ENCODE measurements at places on chromosomes 7 and 10.

- DNase-seq = no peak
These were observed 4.5 kb upstream of the CCDC6 start for GRCh38 chr10:59910867-59911266.

GRCh38 chr10:126290232-126290631 lies 98.0 kb downstream of the ADAM12 start:
- DNase-seq = no peak

GRCh38 chr7:127865466-127865865 lies 165.8 kb downstream of the LRRC4 start:
- no peak for DNase-seq

DNA sequence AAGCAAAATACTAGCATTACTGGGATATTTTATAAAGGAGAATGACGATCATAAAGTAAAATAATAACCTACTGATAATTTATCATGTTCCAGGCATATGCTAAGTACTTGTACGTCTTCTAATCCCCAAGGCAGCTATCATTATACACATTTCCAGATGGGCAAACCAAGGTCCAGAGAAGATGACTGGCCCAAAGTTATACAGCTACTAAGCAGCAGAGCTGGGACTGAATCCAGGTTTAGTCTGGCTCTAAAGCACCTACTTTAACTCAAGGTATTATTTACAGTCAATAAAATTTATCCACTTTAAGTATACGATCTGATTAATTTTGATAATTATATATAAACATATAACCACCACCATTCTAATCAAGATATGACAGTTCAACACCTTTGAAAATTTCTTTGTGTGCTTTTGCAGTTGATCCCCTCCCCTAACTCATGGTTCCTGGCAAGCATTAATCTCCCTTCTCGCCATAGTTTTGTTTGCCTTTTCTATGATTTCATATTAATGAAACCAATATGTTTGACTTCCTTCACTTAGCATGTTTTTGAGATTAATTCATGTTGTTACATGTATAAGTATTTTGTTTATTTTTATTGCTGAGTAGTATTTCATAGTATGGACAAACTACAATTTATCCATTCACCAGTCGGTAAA lies 126.7 kb downstream of the CPEB3 start:
- no peak for DNase-seq

DNA sequence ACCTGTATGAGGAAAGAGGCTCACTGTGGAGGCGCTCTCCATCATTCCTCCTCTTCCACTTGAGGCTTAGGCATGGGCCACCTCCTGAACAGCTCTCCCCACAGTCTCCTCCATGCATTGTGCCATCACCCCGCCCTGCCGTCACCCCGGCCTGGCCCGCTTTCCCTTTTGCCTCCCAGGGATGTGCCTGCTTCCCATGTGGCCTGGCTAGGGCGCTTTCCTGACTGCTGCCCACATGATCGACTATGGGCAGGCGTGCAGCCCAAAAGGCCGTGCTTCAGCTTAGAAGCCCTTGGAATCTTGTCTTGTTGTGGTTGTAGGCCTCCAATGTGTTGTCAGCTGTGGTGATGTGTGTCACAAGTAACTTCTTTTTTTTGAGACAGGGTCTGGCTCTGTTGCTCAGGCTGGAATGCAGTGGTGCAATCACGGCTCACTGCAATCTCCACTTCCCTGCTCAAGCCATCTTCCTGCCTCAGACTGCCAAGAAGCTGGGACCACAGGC lies 1.8 kb upstream of the ACTR3C start:
- no peak for DNase-seq

- DNase-seq = no peak
These were observed 93.1 kb downstream of the BMPER start for GRCh38 chr7:33998476-33998875.

DNA sequence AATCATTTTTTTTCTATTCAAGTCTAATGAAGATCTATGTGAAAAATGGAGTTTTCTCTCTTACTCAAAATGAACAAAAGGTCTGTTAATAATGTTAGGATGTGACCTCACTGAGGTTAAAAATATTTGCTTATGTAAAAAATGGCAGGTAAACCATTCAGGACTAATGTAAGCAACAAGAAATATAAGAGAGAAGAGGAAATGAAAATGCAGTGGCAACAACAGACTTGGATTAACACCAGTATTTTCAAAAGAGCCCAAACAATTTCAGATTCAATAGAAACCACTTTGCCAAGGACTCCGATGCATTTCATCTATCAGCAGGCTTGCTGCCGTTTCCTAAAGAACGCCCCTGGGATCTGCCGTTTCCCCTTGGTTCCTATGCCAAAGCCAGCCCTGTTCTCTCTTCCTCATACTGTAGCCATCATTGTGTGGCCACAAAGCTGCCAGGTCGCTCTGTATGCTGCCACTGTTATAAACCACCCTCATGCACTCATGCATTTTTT lies 66.4 kb downstream of the MTURN start:
- DNase-seq = no peak

- DNase-seq = no peak
These were observed 62.5 kb upstream of the NRP1 start for GRCh38 chr10:33396938-33397337.

DNA sequence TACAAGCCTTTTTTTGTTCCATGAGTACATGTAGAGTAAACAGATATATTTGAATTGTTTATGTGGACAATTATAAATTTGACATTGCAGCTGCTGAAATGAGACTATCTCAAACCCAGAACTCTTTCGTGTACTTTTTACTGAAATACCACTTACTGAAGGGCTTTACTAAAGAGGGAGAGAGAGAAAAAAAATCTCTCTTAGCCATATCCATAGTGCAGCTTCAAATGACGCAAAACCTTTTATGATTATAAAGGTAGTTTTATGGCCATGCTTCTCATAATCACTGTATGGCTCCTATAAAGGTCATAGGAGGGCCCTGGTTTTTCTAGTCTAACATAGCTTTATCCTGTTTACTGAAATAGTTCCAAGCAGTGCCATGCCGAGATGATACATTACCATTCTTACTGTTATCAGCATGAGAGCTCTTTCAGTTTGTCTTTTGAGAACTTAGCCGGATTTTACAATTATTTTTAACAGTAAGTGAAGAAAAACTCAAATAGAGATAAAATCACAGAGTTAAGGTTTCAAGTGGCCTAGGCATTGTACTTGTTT lies 35.1 kb downstream of the KCND2 start:
- no peak for DNase-seq

GRCh38 chr10:90959826-90960225 lies 38.9 kb upstream of the ANKRD1 start:
- no peak for DNase-seq

DNA sequence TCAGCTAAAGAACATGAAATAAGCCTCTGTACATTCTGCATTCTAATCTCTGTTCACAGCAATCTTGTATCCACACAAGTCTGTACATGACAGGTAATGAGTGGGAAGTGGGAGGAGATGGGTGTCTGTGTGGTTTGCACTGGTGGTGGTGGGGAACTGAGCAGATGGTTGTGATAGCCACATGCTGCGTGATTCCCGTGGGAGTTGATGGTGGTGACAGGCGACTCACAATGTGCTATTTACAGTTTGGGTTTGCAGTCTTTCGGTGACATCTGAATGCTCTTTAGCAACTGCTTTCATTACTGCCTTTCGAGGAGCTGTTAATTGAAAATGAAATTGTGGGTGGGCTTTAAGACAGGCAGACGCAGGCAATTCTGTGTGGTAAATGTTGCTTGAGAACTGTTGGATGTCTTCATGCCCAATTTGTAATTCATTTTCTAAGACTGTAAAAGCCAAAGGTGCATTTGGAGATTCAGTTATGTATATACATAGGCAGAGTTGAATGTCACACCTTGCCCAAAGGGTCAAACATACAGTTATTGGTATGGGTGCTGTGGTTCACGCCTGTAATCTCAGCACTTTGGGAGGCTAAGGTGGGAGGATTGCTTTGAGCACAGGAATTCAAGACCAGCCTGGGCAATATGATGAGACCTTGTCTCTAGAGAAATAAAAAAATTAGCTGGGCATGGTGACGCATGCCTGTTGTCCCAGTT lies 308.2 kb downstream of the AUTS2 start:
- no peak for DNase-seq

- DNase-seq = no peak
These were observed 99.3 kb downstream of the LANCL2 start for GRCh38 chr7:55464422-55464821.

DNA sequence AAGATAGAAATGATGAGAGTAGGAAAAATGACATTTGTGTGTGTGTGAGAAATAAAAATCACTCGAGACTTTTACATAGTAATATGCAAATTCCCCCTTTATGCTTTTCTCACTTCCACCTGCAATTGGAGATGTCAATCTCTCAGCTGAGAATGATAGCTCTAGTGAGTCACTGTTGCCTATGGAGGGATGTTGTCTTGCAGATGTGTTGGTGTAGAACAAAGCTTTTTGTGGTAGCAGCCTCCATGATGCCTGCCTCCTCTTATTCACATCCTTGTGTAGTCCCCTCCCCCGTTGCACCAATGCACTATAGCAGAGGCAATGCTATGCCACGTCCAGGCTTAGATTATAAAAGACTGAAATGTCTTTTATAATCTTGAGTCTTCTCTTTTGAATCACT lies 33.8 kb downstream of the SPAG6 start:
- no peak for DNase-seq

GRCh38 chr7:65307651-65308299 lies 65.9 kb upstream of the ZNF92 start:
- DNase-seq = peak; percentile 1

GRCh38 chr10:4310172-4310571 lies 515.8 kb upstream of the AKR1E2 start:
- no peak for DNase-seq

DNA sequence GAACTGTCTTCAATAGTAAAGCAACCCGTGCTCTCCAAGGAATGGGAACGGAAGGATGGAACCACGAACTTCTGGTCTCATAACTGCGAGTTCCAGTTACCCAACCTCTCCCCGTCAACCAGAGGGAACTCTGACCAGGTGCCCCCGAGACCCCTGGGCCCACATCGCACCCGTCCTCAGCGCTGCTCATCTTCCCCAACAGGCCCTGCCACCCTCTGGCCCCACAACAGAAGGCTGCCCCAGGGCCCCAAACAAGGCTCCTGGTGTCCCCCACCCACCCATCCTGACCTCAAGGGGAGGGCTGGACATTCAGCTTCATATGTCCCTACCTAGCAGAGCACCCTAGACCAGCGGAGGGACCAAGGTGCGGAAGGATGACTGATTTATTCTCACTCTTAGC lies 22.7 kb downstream of the PITRM1 start:
- DNase-seq = no peak

- DNase-seq = no peak
These were observed 22.5 kb downstream of the ST8SIA6 start for GRCh38 chr10:17431871-17432311.

DNA sequence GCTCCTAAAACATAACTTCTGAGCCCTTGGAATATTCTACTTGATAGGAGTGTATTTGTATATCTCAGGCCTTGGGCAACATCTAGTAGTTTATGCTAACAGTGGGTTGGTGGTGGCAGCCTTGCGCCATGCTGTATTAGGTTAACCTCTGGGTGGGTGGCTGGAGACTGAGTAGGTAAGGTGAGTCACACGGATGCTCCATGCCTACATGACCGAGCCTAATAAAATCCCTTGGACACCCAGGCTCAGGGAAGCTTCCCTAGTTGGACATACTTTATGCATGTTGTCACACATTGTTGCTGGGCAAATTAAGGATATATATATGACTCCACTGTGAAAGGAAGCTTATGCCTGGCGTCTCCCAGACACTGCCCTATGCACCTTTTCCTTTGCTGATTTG lies 6.0 kb upstream of the DAGLB start:
- no peak for DNase-seq

GRCh38 chr10:61975391-61975932 lies 74.0 kb downstream of the ARID5B start:
- no peak for DNase-seq

GRCh38 chr10:122259075-122259466 lies 12.0 kb upstream of the BTBD16 start:
- DNase-seq = no peak

- no peak for DNase-seq
These were observed 19.8 kb downstream of the TSPAN14 start for GRCh38 chr10:80473692-80474596.

DNA sequence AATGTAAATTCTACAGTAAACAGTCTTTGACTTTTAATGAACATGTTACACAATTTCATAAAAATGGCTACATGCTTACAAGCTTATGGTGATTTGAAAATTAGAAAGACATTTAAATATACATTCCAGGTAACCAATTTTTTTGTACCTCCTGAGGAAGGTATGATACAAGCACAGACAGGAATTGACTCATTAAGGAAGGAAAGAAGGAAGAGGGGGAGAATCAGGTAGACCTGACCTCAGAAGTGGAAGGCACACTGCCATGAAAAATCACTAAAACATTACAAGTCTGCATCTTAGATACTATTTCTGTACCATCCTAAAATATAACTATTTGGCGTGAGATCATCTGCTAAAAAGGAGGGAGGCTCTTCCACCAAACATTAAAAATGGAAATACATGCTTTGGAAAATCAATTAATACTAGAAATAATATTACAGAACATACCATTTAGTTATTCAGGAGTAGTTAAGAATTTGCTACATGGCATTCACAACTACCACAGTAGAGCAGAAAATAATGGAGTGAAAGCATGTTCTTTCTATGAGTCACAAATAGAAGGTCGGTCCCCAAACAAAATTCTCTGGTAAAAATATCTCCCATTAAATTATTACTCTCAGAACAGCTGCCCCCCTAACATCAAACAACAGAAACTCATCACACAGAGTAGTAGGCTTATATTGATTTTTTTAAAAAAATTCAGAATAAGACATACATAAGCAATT lies 15.2 kb downstream of the RAB11FIP2 start:
- DNase-seq = no peak

GRCh38 chr10:83248106-83248631 lies 891.1 kb upstream of the GHITM start:
- no peak for DNase-seq

DNA sequence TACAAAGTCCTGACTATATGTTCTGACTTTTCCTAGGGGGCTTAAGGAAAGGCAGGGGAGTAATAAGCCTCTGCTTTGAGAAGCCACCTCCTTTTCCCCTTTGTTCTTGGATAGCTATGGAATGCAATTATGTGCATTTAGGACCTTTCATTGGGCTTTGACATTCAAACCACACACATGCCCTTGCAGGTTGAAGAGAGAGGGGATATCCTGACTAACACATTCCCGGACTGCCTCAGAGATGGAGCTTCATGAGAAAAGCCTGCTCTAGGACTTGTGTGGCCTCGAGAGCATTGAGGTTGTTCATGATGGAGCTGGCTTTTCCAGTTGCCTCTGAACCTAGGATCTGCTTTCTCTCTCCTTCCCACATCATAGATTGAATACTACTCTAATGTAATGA lies 694.5 kb downstream of the LRMDA start:
- DNase-seq = no peak

All from stimulated activated CD8-positive, alpha-beta memory T cell treated with anti-CD3 and anti-CD28 coated beads, Interleukin-7, amount 100 ng/mL, for 1 hour (primary cell).